ENCODE measurements at places on chromosomes 7 and 10.

DNA sequence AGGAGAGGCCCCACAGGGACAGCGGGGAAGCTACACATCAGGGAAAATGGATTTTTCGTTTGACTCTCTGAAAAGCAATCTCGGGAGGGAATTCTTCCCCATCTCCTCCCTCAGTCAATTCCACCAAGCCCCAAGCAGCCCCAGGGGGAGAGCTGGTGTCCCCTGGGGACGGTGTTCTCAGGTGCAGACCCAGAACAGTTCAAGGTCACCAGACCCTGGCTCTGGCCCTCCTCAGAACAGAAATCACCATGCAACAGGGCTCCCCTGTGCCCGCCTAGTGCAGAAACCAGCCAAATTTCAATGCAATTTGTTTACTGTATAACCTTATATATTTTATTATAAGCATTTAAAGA is 34.1 kb downstream of the GSDME start:
- DNase-seq, result no peak

- no peak for DNase-seq
Observed at GRCh38 chr10:30985512-30985911, 46.2 kb downstream of the ZNF438 start.

GRCh38 chr7:85426487-85426960 is 239.7 kb upstream of the SEMA3D start:
- no peak for DNase-seq

GRCh38 chr10:117668327-117669008 is 125.9 kb downstream of the EMX2 start:
- DNase-seq, result no peak

GRCh38 chr10:23892296-23892695 is 316.6 kb upstream of the KIAA1217 start:
- no peak for DNase-seq

DNA sequence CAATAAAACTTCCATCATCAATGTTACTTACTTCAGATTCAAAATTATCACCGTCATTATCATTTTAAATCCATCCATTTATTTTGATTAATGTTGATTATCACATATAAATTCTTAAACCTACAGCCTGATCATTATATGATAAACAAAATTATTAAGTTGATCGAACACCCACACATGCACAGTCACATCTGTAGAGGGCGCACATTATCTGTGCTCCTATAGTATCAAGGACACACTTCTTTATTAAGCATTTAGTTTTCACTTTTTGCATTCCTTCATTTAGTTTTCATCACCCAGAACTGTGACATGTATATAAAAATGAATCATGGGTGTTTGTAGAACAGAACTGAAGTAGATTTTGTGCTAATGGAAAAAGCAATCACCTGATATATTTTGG is 26.2 kb upstream of the ZNF716 start:
- DNase-seq, result no peak

DNA sequence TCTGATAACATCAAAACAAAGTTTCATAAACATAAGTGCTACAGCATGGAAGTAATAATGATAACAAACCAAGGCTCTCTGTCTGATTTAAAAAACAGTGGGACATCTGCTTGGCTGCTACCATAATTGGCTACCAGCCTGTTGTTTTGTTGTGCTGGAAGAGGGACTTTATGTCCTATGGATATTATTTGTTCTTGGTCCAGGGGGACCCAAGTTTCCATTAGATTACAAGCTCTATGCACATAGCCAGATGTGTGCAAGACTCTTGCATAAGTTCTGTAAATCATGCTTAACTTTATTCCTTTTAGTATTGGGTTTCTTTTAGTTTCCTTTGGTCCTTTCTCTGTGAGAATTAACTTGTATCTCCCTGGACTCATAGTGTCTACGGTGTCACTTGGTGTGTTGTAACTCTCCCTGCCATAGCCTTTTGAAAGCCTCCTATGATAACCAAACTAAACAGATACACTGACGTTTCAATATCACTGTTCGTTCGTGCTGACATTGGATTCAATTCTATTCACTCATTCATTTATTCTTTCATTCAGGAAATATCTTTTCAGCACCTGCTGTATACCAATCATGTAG is 41.4 kb upstream of the CD36 start:
- no peak for DNase-seq

DNA sequence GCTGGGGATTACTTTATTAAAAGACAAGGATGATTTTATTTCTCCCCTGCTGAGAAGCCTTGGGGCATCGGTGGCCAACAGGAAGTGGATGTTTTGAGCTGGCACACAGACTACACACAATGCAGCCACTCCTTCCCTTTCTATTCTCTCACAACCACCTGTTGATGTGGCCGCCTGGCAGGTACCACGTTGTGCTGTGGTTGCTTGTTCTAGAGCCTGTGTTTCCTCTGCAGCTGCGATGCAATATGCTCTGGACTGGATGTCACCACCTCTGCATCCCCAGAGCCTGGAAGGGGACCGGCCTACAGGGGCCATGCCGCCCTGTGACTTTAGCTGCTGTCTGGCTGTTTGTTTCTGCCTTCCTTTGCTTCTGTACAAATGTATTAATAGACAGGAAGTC is 195.7 kb upstream of the CELF2 start:
- DNase-seq, result no peak

DNA sequence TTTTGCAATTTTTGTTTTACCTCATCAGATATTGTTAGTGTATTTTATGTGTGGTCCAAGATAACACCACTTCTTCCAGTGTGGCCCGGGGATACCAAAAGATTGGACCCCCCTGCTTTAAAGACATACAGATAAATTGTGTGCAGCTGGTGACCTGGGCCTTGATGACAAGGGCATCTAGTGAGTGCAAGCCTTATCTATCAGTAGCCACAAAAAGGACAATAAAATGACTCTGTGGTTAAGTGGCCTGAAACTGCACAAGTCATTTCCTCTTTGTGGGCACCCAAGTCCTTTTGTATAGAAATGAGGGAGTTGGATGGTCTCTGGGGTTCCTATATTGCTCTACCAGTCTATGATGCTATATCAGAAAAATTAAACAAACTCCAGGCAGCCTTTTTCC is 98.1 kb downstream of the PARD3 start:
- no peak for DNase-seq

GRCh38 chr10:87983716-87984115 is 120.3 kb downstream of the PTEN start:
- DNase-seq, result no peak

- DNase-seq, result no peak
Observed at GRCh38 chr7:152654971-152655370, 21.0 kb downstream of the XRCC2 start.

DNA sequence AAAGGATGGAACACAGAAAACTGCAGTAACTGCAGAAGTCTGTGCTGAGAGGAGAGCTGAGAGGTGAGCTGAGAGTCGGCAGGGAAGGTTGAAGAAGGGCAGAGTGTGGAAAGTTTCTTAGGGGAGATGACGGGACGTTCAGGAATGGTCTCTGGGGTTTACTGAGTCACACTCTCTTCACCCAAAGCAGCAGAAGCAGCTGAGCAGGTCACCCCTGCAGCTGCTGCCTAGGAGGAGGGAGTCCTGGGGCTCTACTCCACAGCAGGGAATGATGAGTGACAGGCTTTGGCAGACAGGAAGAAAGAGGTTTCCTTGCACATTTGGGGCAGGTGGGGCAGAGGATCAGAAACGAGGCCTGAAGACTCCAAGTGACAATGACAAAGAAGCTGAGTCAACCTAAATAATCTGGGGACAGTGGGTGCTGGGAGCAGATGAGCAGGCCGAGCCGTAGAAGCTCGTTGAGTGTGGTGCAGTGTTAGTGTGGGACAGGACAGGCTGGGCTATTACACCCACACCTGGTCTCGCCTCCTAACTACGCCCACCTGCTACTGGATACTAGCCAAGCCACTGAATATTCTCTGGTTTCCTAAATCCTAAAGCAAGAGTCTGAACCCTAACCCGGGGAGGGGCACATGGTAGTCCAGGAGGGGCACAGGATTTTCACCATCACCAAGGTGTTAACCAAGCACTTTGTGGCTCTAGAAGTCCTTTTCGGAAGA is 24.9 kb downstream of the BEND7 start:
- DNase-seq, result no peak

GRCh38 chr10:67609996-67610793 is 85.8 kb downstream of the CTNNA3 start:
- no peak for DNase-seq

GRCh38 chr10:113036619-113037018 is 86.6 kb downstream of the TCF7L2 start:
- DNase-seq, result no peak

DNA sequence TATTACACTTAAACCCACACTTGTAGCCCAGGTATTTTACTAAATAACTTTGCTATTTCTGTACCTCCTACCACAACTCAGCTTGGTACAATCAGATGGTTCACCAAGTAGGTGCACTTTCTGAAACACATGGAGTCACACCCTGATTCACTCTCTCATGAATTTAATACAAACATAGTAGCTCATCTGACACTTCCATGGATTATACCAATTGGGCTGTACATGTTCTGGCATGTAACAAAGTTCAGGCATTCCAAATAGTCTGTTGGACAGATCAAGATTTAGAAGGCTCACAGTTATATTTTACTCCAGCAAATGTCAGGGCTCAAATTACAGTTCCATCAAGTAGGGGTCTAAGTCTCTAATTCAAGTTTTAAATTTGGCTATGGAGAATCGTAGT is 62.2 kb upstream of the RNF148 start:
- no peak for DNase-seq

- DNase-seq, result no peak
Observed at GRCh38 chr7:77537136-77537777, at the start of gene PTPN12. TSS of gene PTPN12 (plus strand) at chr7:77537295. CDS start at chr7:77537547, 252 bp downstream.

DNA sequence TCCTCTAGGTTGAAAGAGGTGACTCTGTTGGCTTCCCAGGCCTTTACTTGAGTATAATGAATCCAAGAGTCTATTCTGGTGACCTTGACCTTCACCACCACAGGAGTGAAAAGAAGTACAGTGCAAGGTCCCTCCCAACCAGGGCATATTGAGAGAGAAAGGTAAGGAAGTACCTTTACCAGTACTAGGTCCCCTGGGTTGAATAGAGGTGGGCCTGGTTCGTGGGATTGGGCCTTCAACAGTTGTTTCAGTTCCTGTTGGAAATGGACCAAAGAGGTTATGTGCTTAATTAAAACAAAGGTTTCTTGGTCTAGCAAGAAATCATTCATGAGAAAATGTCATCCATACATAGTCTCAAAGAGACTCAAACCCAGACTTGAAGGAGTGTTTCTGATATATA is 6.4 kb upstream of the SFTPA1 start:
- no peak for DNase-seq

GRCh38 chr7:125661677-125662076 is 732.1 kb upstream of the POT1 start:
- DNase-seq, result no peak

- no peak for DNase-seq
Observed at GRCh38 chr10:31694929-31695837, 233.4 kb downstream of the ARHGAP12 start.

DNA sequence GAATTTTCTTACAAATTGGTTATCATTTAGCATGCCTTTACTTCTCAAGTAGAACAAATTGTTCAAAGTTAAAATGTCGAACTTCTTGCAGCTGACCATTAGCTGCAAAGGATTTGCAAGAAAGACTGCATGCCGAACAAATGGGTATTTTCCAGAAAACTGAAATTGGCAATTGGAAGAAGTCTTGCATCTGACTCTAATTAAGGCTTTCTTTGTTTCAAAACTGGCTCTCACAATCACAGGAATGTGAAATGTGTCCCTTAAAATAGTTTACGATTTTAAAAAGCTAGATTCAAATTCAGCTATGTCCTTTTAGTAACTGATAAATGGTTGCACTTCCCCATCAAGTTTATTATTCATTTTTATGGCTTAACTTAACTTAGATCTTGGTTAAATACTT is 207.9 kb downstream of the ARL4A start:
- DNase-seq, result no peak

- DNase-seq, result no peak
Observed at GRCh38 chr7:23076772-23077171, 28.8 kb upstream of the KLHL7 start.

GRCh38 chr7:13153266-13153665 is 465.8 kb downstream of the ARL4A start:
- DNase-seq, result no peak

- no peak for DNase-seq
Observed at GRCh38 chr10:15197276-15197675, 28.8 kb upstream of the NMT2 start.

- DNase-seq, result no peak
Observed at GRCh38 chr7:158781217-158781973, 47.9 kb downstream of the ESYT2 start.

DNA sequence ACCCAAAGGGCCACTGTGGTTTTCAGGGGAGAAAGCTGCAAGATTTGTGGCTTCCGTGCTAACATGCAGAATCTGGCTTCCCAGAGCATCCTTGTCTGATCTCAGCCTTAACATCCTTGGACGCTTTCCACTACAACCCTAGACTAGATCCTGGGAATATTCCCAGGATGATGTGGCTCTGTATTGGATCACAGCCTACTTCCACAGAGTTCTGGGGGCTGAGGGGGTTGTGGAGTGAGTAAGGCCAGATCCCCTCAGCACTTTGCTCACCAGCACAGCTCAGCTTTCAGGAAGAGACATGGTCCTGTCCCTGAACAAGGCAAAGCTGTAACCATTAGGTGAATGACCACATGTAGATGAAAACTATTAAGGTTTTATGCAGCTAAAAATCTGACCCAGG is 241.3 kb upstream of the MYO3A start:
- no peak for DNase-seq

DNA sequence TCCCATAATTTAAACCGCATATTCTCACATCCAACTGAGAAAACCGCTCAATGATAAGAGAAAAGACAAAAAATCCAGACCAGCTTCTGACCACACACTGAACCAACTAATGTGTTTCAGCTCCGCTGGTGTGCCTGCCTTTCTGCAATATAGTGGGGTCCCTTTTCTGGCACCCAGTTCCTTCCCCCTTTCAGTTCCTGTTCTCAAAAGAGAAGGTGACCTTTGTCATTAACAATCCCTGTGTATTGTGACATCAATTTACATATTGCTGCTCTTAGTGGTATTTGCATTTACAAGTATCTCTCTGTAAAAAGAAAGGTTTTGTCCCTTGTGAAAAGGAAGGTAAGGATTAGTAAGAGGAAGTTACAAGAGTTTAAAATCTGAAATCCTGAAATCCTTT is 1.4 kb downstream of the PPP1R17 start:
- no peak for DNase-seq

- DNase-seq, result no peak
Observed at GRCh38 chr10:124114696-124115095, 21.3 kb upstream of the CHST15 start.

GRCh38 chr7:148819697-148820360 is 64.3 kb downstream of the EZH2 start:
- no peak for DNase-seq

GRCh38 chr7:29864656-29865055 is 58.3 kb downstream of the WIPF3 start:
- DNase-seq, result no peak

- no peak for DNase-seq
Observed at GRCh38 chr10:82762641-82763040, 887.6 kb downstream of the NRG3 start.

GRCh38 chr10:47404446-47404845 is 20.4 kb upstream of the ZNF488 start:
- no peak for DNase-seq

- no peak for DNase-seq
Observed at GRCh38 chr7:52450816-52451215, 584.6 kb upstream of the POM121L12 start.

GRCh38 chr10:95588025-95588424 is 26.9 kb upstream of the SORBS1 start:
- DNase-seq, result no peak

Data from stimulated activated CD8-positive, alpha-beta memory T cell treated with anti-CD3 and anti-CD28 coated beads, Interleukin-4, amount 100 ng/mL, for 1 hour (primary cell).